Activated naive CD8-positive, alpha-beta T cell treated with anti-CD3 and anti-CD28 coated beads, Interleukin-2, amount 10 ng/mL, durations not matched to agents 7 days and 5 days (primary cell): ENCODE measurements at places on chromosomes 7 and 10. TPM values are rescaled to one million over a fixed set of nuclear protein-coding genes. Genes with fewer than 3 reads are reported as not detected.

The EGR2 gene
- 1.4 TPM for total RNA-seq

The CYP3A5 gene
- total RNA-seq = not detected

The SKAP2 gene
- 12.9 TPM for total RNA-seq

- H3K27ac ChIP-seq = no peak overlapping the region
- no peak overlapping the region for H3K4me3 ChIP-seq
- peaks cover 23% of the 10 kb centered on the region for H3K36me3 ChIP-seq
Measured at GRCh38 chr7:108480311-108480710, 24.1 kb upstream of the NRCAM start.

DNA sequence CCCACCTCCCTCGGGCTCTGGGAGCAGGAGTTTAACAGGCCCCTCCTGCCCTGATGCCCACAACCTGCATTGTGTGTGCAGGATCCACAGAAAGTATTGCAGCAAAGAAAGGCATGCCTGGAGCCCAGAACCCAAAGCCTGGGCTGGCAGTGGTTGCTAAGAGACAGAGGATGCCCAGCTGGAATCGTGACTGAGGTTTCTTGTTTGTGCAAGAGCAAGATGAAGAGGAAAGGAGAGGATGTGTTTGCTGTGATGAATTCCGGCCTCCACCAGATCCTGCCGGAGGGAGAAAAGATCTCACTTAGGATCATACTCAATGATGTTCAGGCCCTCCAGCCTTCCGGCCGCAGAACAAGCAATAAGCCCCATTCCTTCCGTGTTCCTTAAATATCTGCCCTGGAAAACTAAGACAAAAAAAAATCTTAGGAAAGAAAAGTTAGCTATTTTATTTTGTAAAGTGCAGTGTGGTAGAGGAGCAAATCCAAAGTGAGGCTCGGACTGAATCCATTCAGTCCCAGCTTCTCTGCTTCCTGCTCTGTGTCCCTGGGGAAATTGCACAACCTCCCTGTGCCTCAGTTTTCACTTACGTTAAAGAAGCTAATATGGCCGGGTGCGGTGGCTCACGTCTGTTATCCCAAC is 57.1 kb downstream of the SLIT1 start:
- H3K4me1 ChIP-seq = no peaks in the 10 kb centered on the region

DNA sequence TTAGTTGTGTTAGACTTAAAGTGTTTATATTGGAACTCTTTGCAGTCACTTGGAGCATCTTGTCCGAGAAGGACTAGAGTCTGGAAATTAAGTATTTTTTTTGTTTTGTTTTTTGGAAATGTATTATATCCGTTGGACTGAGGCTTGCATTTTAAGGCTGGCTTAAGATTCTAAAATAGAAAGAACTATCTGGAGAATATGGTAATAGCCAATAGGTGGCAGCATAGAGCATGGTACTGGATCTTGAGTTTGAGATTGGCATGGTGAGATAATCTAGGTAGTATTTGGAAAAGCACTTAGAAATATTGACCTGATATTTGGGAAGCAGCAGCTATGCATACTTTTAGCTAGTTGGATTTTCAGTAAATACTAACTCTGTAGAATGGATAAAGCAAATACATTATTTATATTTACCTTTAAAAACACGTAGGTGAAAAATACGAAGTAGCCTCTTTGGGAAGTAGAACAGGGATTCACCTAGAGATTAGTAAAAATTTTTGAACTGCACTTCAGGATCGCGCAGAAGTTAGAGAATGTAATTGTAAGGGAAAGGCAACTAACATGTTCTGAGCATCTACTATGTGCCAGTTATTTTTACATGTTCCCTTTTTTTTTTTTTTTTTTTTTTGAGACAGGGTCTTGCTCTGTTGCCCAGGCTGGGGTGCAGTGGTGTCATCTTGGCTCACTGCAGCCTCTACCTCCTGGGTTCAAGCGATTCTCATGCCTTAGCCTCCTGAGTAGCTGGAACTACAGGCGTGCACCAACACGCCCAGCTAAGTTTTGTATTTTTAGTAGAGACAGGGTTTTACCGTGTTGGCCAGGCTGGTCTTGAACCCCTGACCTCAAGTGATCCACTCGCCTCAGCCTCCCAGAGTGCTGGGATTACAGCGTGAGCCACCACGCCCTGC is 78.6 kb downstream of the LCOR start:
- no peak overlapping the region for H3K4me3 ChIP-seq
- peaks cover 17% of the 10 kb centered on the region for H3K36me3 ChIP-seq
- DNase-seq = no peak
- H3K27ac ChIP-seq = no peak overlapping the region
- H3K4me1 ChIP-seq = peaks cover 10% of the 10 kb centered on the region
- no peaks in the 10 kb centered on the region for H3K27me3 ChIP-seq

DNA sequence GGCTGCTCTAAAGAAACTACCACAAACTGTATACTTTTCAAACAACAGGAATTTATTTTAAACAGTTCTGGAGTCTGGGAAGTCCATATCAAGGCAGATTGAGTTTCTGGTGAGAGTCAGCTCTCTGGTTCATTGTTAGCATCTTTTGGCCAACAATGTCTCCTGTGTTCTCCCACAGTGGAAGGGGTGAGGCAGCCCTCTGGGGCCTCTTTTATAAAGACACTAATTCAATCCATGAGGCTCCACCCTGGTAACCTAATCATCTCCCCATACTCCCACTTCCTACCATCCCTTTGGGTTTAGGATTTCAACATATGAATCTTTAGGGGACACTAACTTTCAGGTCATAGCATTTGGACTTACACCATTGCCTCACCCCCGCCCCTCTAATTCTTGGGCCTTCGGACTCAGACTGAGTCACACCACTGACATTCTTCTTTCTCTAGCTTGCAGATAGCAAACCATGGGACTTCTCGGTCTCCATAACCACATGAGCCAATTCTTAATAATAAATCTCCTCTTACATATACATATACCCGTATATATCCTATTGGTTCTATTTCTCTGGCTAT is 64.3 kb upstream of the ANTXRL start:
- H3K4me1 ChIP-seq = peaks cover 16% of the 10 kb centered on the region
- H3K36me3 ChIP-seq = peaks cover 14% of the 10 kb centered on the region
- H3K27ac ChIP-seq = no peak overlapping the region
- DNase-seq = no peak
- no peak overlapping the region for H3K4me3 ChIP-seq

GRCh38 chr10:11013836-11014235 is 3.8 kb upstream of the CELF2 start:
- peaks cover 78% of the 10 kb centered on the region for H3K27me3 ChIP-seq
- H3K4me1 ChIP-seq = peaks cover 10% of the 10 kb centered on the region
- no peaks in the 10 kb centered on the region for H3K36me3 ChIP-seq
- no peak overlapping the region for H3K4me3 ChIP-seq
- no peak overlapping the region for H3K27ac ChIP-seq

- peaks cover 3% of the 10 kb centered on the region for H3K4me1 ChIP-seq
- no peak for DNase-seq
- H3K4me3 ChIP-seq = no peak overlapping the region
- H3K27me3 ChIP-seq = peaks cover 2% of the 10 kb centered on the region
- H3K36me3 ChIP-seq = no peaks in the 10 kb centered on the region
Measured at GRCh38 chr7:47314248-47314647, 267.7 kb downstream of the TNS3 start.
